ENCODE measurements at places on chromosomes 2 and 18.

GRCh38 chr2:28359222-28360057 is 33.2 kb upstream of the FOSL2 start:
- DNase-seq: peak; percentile 61

- no peak for DNase-seq
Measured at GRCh38 chr2:141458351-141458750, 672.5 kb downstream of the LRP1B start.

- peak; percentile 3 for DNase-seq
Measured at GRCh38 chr2:195009202-195009601, 647.8 kb upstream of the SLC39A10 start.

DNA sequence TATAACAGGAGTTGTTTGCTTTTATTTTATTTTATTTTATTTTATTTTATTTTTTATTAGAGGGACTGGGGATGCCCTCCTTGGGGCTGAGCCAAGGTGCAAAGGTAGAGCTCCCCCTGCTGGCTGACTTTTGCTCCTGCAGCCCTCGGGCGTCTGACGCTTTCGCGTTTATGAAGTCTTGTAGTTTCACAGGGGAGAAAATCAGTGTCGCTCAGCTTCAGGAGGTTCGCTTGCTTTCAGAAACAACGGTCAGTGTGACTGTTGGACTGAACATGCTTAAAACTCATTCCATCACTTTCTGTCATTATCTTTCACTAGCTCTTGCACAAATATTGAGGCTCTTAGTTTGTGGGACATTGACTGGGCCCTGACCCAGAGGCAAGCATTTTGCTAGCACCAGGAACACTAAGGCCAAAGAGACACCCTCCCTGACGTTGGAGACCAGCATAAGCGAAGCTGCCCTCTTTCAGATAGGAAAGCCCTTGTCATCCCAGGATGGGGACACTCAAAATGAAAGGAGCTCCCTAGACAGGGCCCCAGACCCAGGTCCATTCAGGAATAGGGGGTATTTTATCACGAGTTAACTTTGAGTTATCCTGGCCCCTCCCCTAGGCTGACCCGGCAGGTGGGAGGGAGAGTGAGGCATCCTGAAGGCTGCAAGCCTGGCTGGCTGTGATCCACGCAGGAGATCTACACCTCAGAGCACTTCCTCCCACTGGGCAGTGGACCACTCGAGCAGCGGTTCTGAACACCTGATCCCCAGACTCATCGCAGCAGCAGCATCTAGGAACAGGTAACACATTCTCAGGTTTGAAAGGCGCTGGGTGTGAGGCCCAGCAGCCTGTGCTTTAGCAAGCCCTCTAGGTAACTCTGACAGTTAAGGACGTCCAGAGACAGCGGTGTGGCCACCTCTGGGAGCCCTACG is 34.4 kb downstream of the LGALSL start:
- peak; percentile 56 for DNase-seq

- DNase-seq: no peak
Measured at GRCh38 chr2:164692958-164693357, 71.7 kb upstream of the GRB14 start.

- DNase-seq: no peak
Measured at GRCh38 chr18:79947054-79947755, 4.2 kb downstream of the SLC66A2 start.

GRCh38 chr2:204437815-204438756 is 107.2 kb upstream of the PARD3B start:
- DNase-seq: no peak

GRCh38 chr2:10844097-10844496 is 31.5 kb upstream of the PDIA6 start:
- peak; percentile 44 for DNase-seq

DNA sequence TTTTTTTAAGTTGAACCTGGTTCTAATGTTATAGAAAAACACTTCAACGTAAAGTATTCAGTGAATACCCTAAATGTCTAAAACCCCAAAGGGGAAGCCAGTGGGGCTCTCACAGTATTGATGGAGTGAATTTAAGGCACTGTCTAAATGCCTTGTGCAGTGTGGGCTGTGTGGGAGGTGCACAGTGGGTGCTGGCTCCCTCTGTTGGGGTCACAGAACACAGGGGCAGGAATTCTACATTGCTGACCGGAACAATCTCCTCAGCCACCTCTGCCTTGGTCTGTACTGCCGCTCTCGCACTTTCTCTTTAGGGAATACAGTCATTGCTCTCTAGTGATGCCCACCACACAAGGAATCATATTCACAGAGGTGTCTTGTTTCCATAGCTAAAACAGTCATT is 45.4 kb downstream of the SPRED2 start:
- no peak for DNase-seq

DNA sequence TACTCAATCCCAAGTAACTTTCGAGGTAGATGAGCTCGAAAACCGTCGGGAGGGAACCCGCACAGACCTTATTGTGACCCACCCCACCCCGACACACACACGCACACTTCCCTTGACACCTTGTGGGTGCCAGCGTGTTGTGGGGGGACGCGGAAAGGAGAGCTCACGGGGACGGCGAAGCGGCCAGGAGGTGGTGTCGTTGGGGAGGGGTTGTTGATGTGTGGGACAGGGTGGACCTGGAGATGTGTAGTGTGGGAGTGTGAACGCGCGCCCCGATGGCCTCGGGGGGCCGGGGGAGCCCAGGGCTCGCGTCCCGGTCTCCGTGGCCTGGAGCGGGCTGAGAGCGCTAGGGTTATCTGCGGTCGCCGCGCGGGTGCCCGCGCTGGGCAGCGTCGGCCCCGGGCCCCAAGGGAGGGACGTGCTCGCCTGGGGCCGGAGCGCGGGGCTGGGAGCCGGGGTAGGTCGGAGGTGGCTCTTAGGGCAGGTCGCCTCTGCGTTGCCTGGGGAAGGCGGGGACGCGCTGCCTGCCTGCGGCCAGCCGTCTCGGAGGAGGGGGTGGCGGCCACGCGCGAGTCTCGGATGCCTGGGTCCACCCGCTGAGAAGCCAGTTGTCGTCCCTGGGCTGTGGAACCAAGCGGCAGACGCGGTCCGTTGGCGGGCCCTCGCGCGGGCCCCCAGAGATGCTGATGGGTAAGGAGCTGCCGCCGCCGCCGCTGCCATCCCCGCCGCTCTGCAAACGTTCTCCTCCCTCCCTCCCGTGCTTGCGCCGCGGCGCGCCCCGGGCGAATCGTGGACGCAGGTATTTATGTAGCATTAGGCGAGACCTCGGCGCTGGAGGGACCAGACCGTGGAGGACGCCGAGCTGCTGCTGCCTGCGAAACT is 1.6 kb downstream of the KLHL29 start:
- DNase-seq: no peak

- DNase-seq: no peak
Measured at GRCh38 chr2:203404996-203405395, 76.8 kb downstream of the ABI2 start.

DNA sequence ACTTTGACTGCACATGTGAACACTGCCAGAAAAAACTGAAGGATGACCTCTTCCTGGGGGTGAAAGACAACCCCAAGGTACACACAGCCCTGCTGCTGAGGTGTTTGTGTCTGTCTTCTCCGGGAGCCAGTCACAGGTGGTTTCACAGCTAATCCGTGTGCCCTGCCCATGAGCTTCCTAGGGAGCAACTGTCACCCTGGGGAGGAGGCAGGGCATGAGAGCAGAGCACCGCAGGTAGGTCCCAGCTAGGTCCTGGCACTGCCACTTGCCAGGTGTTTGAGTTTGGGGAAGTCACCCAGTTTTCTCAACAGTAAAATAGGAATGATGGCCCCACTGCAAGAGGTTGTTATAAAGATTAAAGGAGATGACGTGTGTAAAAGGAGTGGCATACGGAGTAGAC is 29.1 kb downstream of the SMYD1 start:
- DNase-seq: no peak

DNA sequence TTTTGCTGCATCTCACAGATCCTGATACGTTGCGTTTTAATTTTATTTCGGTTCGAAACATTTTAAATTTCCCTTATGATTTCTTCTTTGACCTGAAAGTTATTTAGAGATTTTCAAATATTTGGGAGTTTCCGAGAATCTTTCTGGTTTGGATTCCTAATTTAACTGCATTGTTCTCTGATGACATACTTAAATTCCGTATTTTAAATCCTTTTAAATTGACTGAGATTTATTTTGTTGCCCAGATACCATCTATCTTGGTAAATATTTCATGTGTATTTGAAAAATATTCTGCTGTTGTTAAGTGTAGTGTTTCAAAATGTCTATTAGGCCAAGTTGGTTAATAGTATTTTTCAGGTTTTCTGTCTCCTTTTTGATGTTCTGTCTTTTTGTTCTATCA is 37.7 kb downstream of the MROH2A start:
- DNase-seq: no peak

DNA sequence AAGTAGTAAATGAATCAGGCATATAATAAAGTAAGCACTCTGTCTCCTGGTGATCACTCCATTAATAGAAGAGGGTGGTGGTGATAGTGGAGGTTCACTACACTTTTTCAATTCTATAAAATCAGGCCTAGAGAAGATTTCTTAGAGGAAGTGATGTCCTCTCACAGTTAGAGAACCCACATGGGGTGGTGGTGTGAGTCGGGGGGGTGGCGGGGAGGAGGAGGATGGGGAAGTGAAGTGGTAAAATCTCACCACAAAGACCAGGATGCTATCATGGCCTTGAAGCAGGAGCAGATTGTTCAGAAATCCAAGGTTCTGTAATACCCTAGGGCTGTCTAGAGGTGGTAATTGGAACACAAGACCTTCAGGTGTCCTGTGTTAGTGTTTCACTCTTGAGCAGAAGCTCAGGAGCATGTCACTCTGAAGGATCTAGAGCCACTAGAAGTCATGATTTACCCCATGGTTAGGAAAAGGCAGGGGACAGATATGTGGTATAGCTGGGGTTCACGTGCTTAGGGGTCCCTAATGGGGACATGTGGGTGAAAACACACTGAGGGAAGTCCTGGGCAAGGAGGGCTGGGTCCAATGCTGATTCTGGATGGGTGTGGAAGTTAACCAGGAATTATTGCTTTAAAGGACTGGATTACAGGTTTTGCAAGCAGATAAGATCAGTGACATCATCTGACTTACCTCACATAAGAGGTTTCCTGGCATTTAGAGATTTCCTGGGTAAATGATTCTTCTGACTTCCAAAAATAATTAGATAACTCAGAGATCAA is 31.0 kb downstream of the RNF125 start:
- DNase-seq: no peak

DNA sequence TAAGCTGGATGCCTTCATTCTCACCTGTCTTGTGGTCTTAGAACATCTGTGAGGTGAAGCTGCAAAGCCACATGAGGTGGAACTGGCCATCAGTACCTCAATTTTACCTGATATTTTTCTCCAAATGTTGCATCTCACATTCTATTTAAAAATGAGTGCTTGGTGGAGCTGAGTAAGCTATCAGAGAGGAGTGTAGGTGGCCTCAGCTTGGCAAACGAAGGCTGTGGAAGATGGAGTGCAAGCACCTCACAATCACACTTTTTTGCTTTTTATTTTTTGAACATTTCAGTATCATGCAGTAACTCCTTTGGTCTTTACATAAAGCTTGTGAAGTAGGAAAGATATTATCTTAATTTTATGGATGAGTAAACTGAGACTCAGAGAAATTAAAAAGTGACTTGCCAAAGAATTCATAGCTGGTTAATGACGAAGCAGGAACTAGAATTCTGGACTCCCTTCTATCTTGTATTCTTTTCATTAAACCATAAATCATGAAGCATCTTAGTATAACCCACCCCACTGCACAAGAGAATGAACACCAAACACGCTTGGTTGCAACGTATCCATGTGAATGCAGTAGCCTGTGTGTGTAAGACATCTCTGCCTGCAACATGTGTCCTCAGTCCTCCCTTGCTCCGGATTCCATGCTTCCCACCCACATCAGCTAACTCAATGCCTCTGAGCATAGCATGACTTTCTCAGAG is 27.2 kb downstream of the C2orf49 start:
- DNase-seq: no peak

GRCh38 chr2:231680285-231680991 is 27.9 kb upstream of the PTMA start:
- DNase-seq: no peak

GRCh38 chr2:47414682-47415458 is 11.9 kb downstream of the MSH2 start:
- no peak for DNase-seq

GRCh38 chr18:8654503-8655451 is 45.5 kb downstream of the RAB12 start:
- DNase-seq: peak; percentile 28

GRCh38 chr2:213224366-213224765 is 59.9 kb upstream of the SPAG16 start:
- no peak for DNase-seq

- DNase-seq: no peak
Measured at GRCh38 chr2:85936421-85937068, 47.8 kb upstream of the ST3GAL5 start.

DNA sequence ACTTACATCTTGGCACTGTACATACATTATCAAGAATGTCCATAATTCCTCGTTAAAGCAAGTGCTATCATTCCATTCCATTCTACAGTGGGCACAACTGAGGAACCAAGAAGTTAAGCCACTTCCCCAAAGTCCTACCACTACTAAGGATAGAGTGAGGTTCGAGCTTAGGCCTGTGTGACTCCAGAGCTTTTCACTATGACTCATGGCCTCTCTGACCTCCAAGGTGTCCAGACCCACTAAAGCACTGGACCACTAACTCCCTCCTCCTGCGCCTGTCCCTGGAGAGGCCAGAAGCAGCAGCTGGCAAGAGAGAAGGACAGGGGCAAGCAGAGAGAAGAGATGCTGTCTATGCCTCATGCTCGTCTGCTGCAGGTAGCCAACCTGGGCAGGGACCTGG is 117.0 kb downstream of the ZBTB7C start:
- DNase-seq: no peak

GRCh38 chr2:99489063-99489760 is 605 bp downstream of the REV1 start:
- peak; percentile 44 for DNase-seq

GRCh38 chr18:369224-370015 is 101.6 kb upstream of the THOC1 start:
- peak; percentile 4 for DNase-seq

GRCh38 chr2:228533156-228533555 is 351.7 kb upstream of the SPHKAP start:
- DNase-seq: no peak

GRCh38 chr2:33064349-33064801 is 117.6 kb downstream of the LTBP1 start:
- DNase-seq: no peak

GRCh38 chr2:234204480-234204879 is 154.0 kb downstream of the SPP2 start:
- DNase-seq: no peak

DNA sequence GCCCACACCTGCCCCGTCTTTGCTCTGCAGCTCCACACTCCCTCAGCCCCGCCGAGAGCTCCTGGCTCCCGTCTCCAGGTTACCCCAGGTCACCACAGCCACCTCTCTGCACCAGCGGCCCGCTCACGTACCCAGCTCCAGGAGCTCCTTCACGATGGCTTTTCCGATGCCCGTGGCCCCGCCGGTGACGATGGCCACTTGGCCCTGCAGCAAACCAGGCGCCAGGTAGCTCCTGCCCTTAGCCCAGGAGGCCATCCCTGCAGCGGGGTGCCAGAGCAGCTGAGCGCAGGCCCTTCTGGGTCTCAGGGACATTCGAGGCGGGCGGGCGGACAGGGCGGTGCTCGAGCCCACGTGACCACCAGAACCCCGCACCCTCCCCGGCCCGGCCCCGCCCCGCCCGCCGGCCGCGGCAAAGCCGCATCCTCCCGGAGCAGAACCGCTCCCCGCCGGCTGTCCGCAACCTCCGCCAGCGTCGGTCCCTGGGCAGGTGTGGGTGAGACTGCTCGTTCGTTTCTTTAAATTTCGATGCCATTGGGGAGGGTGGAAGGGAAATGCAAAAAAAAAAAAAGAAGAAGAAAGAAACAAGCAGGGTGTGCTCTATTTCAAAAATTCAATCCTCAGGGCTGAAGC is at the start of the genes PECR and TMEM169:
Gene PECR (minus strand): TSS at position 323 of the 630 bp plus-strand sequence. CDS start 68 bp downstream, at position 255.
Gene TMEM169 (plus strand): TSS at position 433 of the 630 bp plus-strand sequence. CDS start 14,045 bp downstream, outside the sequence.
- peak; percentile 80 for DNase-seq

- no peak for DNase-seq
Measured at GRCh38 chr2:105274046-105274445, 32.5 kb downstream of the GPR45 start.
